NCI-H1930 (cell line): ENCODE measurements at places on chromosomes 16 and 17.

GRCh38 chr16:78209951-78210661 is 110.7 kb downstream of the WWOX start:
- DNase-seq = no peak

- DNase-seq = peak; percentile 27
These were observed 3.7 kb downstream of the TMC8 start for GRCh38 chr17:78133971-78134898.

DNA sequence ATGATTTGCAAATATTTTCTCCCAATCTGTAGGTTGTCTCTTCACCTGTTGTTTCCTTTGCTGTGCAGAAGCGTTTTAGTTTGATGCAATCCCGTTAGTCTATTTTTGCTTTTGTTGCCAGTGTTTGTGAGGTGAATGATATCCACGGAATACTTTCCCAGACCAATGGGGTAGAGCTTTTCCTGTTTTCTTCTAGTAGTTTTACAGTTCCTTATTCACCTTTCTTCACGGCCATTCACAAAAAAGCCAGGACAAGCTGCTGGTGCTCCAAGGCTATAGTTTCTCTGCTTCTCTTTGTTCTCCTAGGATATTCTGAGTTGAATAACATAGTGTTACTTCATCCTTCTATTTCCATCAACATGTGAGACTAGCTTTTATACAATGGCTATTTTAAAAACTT is 98.7 kb downstream of the UTP18 start:
- DNase-seq = no peak

DNA sequence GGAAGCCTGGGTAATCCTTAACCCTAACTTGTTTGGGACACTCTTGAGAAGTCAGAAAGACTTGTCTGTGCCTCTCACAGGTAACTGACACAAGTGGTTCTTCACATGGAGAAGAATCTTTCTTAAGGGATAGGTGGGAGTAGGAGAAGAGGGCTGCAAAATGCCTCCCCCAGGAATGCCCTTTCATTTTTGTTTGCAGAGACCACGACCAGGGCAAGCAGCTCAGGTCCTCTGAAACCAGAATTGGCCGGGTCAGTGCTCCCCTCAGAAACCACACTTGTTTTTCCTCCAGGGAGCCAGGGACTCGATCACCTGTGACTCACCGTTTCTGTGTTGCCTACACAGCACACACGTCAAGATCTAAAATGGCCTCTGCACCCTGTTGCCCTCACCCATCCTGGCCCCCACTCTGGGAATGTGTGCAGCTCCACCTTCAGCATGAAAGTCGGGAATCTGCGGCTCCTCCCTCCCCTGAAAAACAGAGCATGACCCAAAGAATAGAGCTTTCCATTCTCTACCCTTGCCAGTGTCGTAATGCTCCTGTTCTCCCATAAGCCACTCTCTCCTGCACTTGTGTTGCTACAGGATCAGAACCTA is 36.1 kb downstream of the HNF1B start:
- no peak for DNase-seq

DNA sequence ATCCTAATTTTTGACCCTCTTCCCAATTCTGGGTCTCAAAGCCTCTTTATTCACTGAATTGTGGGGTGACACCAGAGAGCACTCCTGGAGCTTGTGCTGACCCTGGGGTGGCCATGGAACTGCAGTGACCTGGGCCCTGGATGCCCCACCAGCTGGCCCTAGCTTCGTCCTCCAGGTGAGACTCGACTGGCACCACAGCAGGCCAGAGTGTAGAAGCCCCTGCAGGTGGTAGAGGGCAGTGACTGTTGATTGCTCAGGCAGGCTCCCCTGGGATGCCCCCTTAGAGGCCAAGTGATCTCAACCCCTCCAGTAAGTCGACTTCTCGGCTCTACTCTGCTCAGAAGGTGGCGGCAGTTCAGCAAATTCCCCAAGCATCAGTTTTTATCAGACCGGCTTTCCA is 6.4 kb downstream of the FA2H start:
- no peak for DNase-seq

DNA sequence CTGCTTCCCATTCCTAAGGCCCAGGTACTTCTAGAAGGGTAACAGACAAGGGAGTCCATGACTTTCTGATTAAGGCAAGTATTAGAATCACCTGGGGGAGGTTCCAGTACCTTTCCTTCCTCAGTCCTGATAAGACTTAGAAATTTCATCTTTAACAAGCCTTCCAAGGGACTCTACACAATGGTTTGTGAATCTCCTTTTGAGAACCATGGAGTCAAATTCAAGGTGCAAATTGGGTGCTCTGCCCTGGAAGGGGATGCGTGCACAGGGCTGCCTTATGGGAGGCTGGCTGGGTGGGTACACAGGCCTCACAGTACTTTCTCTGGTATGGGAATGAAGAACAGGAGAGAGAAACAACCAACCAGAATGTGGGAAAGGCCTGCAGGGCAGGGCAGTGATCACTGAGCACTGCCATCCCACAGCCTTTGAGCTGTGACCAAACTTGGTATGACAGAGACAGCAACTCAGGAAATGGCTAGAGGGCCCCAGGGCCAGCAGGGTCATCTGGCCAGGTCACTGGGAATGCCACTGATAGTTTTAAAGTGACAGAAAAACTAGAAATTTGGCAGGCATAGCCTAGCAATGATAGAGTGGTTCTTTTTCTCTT is 3.6 kb upstream of the TMIGD1 start:
- no peak for DNase-seq

GRCh38 chr16:7171151-7171550 is 161.5 kb upstream of the RBFOX1 start:
- DNase-seq = no peak

DNA sequence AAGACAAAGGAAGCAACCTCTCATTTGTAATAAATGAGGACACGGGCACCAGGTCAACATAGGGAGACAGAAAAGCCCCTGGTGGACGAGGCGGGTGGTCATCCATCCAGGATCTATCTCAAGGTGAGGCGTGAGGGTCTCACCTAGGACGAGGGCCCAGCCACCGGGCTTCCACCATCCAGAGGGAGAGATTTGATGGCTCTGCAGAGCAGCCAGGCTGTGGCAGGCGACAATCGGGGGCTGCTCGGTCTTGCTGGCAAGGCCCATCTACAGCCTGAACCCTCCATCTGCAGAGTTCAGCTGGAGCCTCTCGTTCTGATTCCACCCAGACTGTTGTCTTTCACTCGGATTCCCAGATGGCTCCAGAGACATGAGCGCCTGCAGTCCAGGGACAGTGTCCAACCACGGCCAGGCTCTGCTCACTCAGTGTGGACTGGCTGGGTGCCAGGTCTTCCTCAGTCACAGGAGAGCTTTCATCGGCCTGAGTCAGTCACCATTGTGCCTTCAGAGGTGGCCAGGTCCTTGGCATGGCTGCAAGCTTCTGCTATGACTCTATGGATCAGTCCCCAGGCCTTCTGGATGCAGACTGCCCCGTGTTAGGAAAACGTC is 5.9 kb downstream of the LITAFD start:
- no peak for DNase-seq

DNA sequence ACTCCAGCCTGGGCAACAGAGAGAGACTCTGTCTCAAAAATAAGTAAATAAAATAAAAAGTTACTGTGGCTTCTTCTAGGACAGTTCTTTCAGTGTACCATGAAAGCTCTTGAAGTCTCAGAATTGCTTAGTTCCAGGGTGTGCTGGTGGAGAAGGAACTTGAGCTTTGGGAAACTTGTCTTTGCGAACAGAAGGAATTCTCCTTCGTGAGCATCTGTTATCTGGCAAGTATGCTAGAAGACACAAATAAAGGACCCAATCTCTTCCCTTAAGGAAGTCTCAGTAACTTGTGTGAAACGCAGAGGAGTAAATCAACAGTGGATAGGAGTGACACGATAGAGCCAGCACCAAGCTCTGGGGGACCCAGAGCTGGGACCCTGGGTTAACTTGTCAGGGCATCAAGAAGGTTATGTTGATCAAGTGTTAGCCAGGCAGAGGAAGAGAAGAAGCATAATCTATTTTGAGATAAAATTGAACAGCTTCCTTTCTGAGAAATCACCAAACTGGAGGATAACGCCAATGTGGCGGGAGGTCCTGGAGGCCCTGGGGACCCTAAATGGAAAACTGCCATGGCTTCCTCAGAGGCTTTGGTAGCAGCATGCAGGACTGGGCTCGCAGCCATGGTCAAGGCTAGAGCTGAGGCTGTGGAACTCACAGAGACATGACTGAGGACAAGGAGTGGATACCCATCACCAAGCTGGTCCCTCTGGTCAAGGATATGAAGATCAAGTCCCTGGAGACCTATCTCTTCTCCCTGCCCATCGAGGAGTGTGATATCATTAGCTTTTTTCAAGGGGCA is 72.1 kb upstream of the HAS3 start:
- DNase-seq = no peak

GRCh38 chr17:67186782-67187181 is 58.2 kb downstream of the HELZ start:
- DNase-seq = no peak

- no peak for DNase-seq
These were observed 20.7 kb downstream of the TMEM235 start for GRCh38 chr17:78252111-78252634.

- DNase-seq = no peak
These were observed 39.2 kb upstream of the GSE1 start for GRCh38 chr16:85573696-85574641.

DNA sequence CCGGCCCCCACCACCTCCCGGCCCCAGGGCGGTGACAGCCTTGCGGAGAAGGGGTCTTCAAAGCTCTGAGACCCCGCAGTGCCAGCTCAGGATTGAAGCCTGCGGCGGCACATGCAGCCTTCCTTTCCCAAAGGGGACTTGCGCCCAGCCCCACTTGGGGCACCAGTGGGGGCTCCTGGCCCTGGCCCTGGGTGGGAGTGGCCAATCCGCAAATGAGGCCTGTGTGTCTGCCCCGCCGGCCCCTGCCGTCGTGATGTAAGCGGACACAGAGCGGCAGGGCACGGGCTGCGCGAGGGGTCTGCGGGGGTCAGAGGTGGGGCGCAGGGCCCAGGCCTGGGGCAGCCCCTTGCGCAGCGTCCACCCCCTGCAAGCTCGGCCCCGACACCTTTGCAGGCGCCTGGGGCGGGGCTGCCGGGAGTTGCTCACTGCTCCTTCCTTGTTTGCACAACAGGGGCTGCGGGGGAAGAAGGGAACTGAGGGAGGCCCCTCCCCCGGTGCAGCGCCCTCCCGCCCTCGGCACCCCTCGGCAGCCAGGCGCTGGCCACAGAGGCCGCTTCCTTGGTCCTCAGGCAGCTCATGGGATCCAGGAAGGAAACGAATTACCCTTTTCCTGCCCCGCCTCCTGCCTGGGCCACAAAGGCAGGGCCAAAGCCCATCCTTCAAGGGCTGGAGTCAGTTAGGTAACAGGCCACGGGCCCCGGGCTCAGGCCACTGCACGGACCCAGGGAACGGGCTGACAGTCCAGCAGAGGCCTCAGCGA is 2.9 kb downstream of the SLC16A3 start:
- no peak for DNase-seq

DNA sequence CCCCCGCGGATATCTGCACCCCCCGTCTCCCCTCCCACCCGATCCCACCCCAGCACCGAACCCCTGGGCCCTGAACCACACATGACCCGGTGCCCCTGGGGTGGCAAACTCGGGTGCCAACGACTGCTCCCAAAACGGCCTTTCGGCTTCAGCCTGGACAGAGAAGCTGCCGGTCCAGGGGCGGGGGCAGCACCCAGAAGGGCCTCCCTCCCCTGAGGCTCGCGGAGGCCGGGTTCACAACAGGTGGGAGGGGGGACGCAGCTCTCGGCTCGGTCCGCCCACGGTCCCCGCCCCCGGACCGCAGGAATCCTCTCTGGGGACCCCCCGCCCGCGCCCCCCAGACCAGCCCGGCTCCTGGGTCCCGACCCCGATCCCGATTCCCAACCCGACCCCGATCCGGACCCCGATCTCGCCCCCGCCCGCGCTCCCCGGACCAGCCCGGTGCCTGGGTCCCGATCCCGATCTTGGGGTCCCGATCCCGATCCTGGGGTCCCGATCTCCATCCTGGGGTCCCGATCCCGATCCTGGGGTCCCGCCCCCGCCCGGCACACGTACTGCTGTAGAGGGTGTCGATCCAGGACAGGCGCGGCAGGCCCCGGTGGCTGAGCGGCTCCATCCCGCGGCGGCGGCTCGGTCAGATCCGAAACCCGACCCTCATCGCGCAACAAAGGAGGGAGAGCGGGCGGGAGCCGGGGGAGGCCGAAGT is 516 bp downstream of the ABR start:
- DNase-seq = no peak

DNA sequence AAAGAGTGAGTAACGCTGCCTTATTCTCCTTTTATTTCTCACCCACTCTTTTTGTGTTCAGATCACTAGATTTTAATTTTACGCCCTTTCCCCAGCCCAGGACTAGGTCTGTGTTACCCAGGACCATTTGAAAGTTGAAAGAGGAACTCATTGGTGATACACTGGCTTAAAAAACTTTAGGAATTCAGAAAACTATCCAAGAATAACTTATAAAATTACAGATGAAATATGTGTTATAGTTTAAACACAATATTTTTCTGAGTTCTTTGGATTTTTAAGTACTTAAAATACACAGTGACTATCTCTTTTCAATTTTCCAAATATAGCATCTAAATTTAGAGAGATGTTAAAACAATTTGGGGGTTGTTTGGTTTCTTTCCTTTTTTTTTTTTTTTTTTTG is 385.2 kb downstream of the CDH13 start:
- no peak for DNase-seq

DNA sequence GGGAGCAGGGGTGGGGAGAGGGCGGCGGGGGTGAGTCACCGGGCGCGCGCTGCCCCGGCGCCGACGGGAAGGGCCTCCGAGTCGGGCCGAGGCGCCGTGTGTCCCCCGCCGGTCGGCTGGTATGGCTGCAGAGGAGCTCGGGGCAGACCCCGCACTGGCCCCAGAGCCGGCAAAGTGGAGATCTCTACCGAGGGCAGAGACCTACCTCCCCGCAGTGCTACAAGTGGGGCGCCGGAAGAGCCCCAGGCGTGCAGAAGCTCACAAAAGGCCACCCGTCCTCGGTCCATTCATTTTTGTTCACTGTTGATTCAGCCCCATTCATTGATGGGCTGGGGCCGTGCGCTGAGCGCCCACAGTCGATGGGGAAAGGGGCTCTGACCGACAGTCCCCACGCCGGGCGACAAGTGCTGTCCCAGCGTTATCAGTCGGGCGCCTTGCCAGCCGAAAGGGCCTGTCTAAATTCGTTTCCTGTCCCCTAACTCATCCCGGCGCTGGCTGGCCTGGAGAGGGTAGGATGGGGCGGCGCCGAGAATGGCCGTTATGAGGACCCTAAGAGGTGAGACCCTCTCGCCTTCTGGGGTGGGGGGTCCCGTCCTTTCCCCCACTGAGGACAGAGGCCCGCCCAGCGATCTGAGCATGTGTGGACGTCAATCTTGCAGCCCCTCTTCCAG is 709 bp upstream of the ENO3 start:
- DNase-seq = peak; percentile 62

DNA sequence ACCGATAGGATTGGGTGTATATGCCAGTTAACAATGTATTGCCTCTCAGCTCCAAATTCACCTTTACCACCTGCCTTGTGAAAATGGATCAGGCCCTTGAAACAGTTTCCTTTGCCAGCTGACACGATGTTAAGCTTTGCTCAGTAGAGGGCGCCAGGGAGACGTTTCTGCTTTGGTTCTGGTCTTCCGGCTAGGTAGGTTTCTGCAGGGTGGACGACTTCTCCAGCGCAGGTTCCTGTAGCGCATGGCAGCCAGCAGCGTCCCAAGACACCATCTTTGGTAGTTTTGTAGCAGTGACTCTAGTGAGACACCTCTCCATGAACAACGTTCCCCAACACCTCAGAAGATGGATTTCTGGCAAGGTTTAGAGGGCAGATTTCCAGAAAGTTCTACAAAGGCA is 24.0 kb downstream of the SYCE1L start:
- DNase-seq = no peak
